Skin of body (tissue), 3 donors: ENCODE measurements at places on chromosomes 5 and 9. TPM values are rescaled to one million over a fixed set of nuclear protein-coding genes. Genes with fewer than 3 reads are reported as not detected.

GRCh38 chr5:143843461-143843860 lies 31.5 kb downstream of the HMHB1 start:
- no peak for DNase-seq

Gene GARNL3
- 51.1 TPM for total RNA-seq

DNA sequence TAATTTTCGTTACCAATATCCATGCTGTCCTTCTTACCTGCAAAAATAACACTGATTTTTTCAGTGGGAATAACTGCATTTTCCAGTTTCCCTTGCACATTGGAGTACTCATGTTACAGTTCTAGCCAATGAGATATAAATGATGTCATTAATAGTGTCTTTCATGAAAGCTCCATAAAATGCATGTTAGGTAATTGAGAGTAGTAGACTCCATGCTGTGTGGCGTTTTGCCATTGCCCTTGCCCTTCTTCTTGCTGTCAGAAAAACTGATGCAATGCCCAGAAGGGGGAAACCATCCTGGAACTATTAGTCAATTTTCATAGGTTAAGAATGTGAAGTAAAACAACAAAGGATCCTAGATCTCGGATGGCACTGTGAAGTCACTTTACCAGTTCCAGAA lies 1765.3 kb downstream of the EFNA5 start:
- DNase-seq, result no peak

DNA sequence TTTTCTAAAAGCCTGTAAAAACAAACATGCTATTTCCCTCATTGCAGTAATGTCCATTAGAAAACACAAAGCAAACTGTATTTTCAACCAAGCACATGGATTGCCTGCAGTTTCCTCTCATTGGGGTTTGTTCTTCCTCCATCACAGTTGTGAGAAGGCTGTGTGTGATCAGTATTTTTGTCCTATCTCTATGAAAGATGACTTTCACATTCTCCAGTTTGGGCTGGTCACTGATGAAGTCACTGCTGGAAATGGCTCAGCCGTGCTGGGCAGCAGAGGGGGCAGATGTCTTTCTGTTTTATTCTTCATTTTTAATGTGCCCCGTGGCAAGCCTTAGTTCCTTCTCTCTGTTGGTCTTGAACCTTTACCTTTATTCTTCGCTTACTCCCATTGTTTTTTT lies 288.9 kb upstream of the MPDZ start:
- peak; percentile 37 for DNase-seq

- DNase-seq, result peak; percentile 39
Measured at GRCh38 chr5:56499491-56499890, 266.4 kb upstream of the ANKRD55 start.

DNA sequence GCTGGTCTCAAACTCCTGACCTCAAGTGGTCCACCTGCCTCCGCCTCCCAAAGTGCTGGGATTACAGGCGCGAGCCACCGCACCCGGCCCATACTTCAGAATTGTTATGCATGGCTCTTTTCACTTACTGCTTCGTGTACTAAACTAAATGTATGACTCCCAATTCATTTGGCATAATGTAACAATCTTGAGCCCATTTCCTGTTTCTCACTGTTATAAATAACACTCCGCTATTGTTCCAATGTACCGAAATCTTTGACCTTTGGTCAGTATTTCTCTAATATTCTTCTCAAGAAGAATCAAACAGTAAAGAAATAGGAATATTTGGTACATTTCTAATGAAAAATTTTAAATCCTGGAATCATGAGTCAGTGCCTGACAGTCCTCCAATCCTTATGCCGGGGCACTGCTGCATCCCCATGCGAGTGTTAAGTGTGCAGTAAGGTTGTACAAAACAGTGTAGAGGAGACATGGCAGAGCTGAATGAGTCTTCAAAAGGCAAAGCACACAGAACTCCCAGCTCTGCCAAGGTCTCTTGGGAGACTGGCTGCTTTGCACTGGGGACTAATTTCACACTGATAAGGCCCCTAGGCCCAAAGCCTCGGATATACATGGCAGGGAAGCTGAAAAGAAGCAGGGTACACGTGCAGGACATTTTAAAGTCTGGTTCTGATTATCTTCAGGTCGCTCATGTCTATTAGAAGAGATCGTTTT lies 58.4 kb downstream of the HABP4 start:
- no peak for DNase-seq

DNA sequence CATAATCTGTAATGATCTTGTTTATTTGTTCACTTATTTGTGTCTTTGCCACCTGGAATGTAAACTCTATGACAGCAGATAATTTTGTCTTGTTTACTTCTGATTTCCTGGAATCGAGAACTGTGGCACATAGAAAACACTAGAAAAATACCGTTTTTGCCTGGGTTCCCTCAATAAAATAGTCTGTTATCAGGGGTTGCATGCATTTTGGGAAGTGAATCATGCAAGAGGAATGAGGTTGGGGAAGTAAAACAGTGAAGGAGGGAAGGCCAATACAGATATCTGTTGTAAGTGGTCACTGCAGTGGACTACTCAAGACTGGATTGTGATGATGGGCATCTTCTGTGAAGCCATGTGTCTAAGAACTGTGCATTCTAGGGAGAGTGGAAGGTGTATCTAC lies 45.2 kb upstream of the IL6ST start:
- DNase-seq, result no peak

DNA sequence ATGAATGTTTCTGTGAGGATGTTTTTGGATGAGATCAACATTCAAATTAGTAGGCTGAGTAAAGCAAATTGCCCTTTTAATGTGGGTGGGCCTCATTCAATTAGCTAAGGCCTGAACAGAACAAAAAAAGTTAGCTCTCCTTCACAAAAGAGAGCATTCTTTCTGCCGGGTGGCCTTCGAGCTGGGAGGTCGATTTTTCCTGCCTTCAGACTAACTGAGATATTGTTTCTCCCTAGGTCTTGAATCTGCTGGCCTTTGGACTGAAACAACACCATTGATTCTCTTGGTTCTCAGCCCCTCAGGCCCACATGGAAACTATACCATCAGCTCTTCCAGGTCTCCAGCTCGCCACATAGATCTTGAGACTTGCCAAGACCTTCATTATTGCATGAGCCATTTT lies 29.1 kb upstream of the FREM1 start:
- no peak for DNase-seq
